ENCODE measurements at places on chromosomes 12 and 14. TPM values are rescaled to one million over a fixed set of nuclear protein-coding genes. Genes with fewer than 3 reads are reported as not detected.

CEBPE gene
- total RNA-seq: 0.64 TPM

BEST3 gene
- total RNA-seq: 0.14 TPM

TAS2R7 gene
- total RNA-seq: not detected

GALNT8 gene
- total RNA-seq: 2.8 TPM

TAS2R20 gene
- total RNA-seq: 6.9 TPM

IFNG-AS1 gene
- 5.2 TPM for total RNA-seq

PPM1H gene
- total RNA-seq: 2.9 TPM

OR4K13 gene
- total RNA-seq: not detected

CAPS2 gene
- 22.6 TPM for total RNA-seq

GLT8D2 gene
- total RNA-seq: not detected

KIF26A gene
- total RNA-seq: 7.4 TPM

RTN1 gene
- 65.4 TPM for total RNA-seq

UNC79 gene
- total RNA-seq: 0.20 TPM

FLVCR2 gene
- total RNA-seq: 47.3 TPM

STAB2 gene
- total RNA-seq: 213 TPM

JDP2 gene
- total RNA-seq: 123 TPM

SLC2A13 gene
- 8.0 TPM for total RNA-seq

RECQL gene
- 39.6 TPM for total RNA-seq

OR6C75 gene
- total RNA-seq: not detected

SLC6A12 gene
- 1.4 TPM for total RNA-seq

KNTC1 gene
- 26.1 TPM for total RNA-seq

STAC3 gene
- 4.1 TPM for total RNA-seq

PLEKHG7 gene
- 7.1 TPM for total RNA-seq

CLEC4C gene
- 1.2 TPM for total RNA-seq

KRT78 gene
- not detected for total RNA-seq

HOTAIR gene
- total RNA-seq: not detected

ISCA2 gene
- total RNA-seq: 12.3 TPM

TAS2R50 gene
- total RNA-seq: 7.1 TPM

POTEM gene
- not detected for total RNA-seq

TEX52 gene
- total RNA-seq: not detected

C14orf132 gene
- total RNA-seq: 3.0 TPM

MYF6 gene
- total RNA-seq: not detected

GALNT9 gene
- 0.52 TPM for total RNA-seq

RTL1 gene
- total RNA-seq: not detected

FOXG1 gene
- not detected for total RNA-seq

ENDOU gene
- total RNA-seq: 0.32 TPM

TMEM179 gene
- total RNA-seq: not detected

NTF3 gene
- total RNA-seq: 5.8 TPM

CCDC85C gene
- 8.7 TPM for total RNA-seq

KRT71 gene
- not detected for total RNA-seq

KCNK13 gene
- total RNA-seq: 1.0 TPM

CATSPERB gene
- 1.4 TPM for total RNA-seq

HVCN1 gene
- 63.7 TPM for total RNA-seq

LIN7A gene
- 13.2 TPM for total RNA-seq

BAZ1A gene
- 89.0 TPM for total RNA-seq

SDR9C7 gene
- total RNA-seq: not detected

CLEC1B gene
- 7.7 TPM for total RNA-seq

GPR84 gene
- 1.8 TPM for total RNA-seq

CACNA2D4 gene
- total RNA-seq: 11.8 TPM

PTPRB gene
- 123 TPM for total RNA-seq

PLBD1 gene
- total RNA-seq: 49.7 TPM

TSPAN8 gene
- 0.30 TPM for total RNA-seq

CCDC184 gene
- 1.3 TPM for total RNA-seq

NANOG gene
- total RNA-seq: 0.09 TPM

C1QL4 gene
- total RNA-seq: not detected

ADAM20 gene
- total RNA-seq: 2.5 TPM

All from spleen (tissue), 13 donors.